Kidney tubule cell (primary cell): ENCODE measurements at places on chromosomes 5 and 9.
A peak's percentile ranks its signal among the peaks of the same experiment; 100 is the strongest.

GRCh38 chr5:33854733-33855151 lies 37.0 kb downstream of the ADAMTS12 start:
- DNase-seq, result peak; percentile 96

GRCh38 chr5:118924006-118924389 lies 64.3 kb downstream of the DTWD2 start:
- no peak for DNase-seq

DNA sequence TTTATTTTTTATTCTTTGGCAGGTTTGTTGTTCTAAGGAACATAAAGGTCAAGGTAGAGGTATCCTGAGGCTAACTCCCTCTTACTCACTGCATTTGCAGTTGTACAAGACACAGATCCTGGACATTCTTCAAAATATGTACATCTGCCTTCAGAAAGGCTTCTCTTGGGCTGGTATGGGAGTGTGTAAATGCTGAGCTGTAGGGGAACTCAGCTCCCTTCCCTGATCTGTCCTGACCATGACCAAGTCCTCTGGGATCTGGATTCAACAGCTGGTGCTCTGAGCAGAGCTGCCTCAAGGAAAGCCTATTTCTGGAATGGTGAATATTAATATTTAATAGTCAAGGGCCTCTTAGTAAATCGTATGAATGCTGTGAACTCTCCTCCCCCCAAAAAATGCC lies 117.4 kb downstream of the PRKACG start:
- DNase-seq, result no peak

GRCh38 chr9:95870906-95871305 lies 4.6 kb upstream of the ERCC6L2 start:
- DNase-seq, result no peak

DNA sequence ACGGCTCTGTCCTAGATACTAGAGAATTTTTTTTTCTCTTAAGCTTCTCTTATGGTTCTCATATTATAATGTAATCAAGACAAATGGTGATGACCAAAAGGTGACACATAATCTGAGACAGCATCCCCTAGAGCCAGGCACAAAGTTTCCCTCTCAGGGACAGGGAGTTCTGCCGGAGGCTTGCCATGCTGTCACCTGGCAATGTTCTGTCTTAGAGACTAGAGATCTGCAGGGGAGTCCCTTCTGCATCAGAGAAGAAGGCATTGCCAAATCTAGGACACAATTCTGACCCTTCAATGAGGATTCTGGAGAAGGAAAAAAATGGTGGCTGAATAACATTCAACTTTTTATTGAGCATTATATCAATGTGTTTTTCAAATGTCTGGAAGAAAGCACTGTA lies 261.2 kb upstream of the TRPC7 start:
- DNase-seq, result no peak

DNA sequence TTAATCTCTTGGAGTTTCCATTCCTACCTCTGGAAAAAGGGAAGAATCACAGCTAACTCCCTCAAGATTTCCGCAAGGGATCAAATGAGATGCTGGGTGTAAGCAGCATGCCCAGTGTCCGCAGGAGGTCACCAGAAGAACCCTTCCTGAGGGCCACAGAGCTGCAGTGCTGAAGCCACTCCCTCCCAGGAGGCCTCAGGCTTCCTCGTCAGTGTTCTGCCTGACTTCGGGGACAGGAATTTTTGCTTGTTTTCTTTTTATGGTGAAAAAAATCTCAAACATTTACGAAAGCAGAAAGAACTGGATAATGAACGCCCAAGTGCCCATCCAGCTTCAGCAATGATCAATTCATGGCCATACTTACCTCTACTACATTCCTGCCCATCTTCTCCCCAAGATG lies 183.0 kb downstream of the CDK5RAP2 start:
- DNase-seq, result no peak

DNA sequence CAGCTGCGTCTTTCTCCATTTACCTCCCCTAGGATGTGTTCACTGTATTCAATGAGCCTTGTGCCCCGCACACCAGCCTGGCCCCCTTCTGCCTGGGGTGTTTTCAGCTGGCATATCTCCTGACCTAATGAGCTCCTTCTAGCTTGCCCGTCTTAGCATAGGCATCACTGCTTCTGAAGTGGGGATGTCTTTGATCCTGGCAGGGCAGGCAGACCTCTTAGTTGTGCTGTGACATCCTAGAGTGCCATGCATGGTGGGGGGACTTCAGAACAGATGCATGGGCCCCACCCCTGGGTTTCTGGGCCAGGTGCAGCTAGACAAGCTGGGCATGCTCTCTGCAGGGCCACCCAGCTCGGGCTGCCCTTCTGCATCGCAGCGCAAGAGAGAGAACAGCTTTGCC lies 172.7 kb downstream of the GADD45G start:
- no peak for DNase-seq

DNA sequence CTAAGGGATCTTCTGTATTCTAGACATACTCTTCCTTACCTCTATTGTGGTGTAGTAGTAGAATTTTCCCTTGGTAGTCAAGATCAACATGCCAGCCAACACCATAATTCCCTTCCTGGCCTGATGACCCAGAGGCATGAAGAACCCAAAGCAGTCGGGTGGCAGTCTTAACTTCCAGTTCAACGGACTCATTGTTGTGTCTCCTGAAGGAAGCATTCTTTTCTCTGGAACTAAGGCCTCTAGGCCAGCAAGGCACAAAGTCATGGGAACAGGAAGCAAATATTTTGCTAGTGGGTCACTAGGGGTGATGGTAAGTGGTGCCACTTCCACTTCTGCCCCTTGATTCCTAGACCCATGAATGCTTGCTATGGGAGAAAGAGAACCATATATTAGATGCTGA lies 55.2 kb upstream of the DAPK1 start:
- peak; percentile 88 for DNase-seq

DNA sequence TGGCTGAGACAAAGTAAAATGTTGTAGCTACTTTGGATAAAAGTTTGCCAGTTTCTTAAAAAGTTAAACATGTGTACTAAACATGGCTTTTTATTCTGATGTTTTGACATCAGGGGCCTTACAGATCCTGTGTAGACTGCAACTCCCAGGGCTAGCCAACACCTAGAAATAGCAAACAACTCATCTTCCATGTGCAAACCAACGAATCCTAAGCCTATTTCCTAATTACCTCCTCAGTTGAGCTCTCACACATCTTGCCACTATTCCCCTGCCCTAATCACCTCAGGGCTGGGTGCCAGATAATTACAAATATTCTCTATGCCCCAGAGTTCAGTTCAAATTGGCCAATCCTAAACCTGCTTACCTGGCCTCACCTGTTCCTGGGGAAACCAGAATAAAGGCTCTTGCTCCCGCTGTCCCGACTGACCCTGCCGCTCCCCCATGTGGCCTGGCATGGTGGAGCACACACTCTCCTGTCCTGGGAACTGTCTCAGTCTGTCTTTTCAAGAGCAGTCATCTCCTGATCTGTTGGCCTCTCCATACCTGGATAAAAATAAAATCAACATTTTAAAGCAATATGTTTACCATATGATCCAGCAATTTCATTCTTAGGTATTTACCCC lies 37.1 kb upstream of the FAM169A start:
- DNase-seq, result peak; percentile 75

- peak; percentile 31 for DNase-seq
Measured at GRCh38 chr5:39231705-39232525, 12.6 kb upstream of the FYB1 start.

DNA sequence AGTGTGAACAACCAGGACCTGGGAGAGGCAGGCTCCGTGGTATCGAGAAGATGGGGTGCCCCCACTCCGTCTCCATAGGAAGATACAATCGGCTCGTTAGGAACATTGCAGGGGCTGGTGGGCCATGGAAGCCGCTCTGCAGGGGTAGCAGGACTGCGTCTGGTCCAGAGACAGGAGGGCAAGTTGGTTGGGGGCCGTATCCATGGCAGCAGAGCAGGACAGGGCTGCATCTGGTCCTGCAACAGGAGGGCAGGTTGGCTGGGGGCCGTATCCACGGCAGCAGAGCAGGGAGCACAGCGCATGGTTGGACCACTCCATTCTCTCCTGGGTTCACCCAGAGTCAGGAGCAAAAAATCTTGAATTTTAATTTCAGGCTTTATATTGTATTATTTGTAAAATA lies 98.2 kb downstream of the ANKRD33B start:
- DNase-seq, result no peak

GRCh38 chr9:122777935-122778627 lies 10.7 kb upstream of the OR5C1 start:
- peak; percentile 92 for DNase-seq
